T follicular helper cell (primary cell): ENCODE measurements at places on chromosomes 1 and 21.

- no peak for DNase-seq
Observed at GRCh38 chr21:39221997-39222486, 38.8 kb upstream of the PSMG1 start.

GRCh38 chr21:33063375-33063883 is 6.5 kb upstream of the OLIG1 start:
- no peak for DNase-seq

- DNase-seq = no peak
Observed at GRCh38 chr1:59238993-59239392, 57.9 kb upstream of the FGGY start.

DNA sequence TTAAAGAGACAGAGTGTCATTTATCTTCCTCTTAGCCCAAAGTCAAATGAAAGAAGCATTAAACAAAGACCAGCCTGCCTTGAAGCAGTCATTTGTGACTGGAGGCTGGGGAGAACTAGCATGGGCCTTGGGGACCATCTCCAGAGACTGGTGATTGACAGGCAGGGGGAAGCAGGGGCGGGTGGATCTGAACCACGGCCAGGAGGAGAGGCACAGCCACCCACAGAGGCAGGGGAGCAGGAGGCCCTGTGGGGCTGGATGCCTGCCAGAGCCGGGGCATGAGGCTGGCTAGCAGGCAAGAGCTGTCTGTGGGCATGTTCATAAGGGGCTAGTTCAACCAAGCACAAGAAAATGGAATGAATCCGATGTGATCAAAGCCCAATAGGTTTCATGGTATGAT is 73.9 kb downstream of the PLXNA2 start:
- DNase-seq = no peak

DNA sequence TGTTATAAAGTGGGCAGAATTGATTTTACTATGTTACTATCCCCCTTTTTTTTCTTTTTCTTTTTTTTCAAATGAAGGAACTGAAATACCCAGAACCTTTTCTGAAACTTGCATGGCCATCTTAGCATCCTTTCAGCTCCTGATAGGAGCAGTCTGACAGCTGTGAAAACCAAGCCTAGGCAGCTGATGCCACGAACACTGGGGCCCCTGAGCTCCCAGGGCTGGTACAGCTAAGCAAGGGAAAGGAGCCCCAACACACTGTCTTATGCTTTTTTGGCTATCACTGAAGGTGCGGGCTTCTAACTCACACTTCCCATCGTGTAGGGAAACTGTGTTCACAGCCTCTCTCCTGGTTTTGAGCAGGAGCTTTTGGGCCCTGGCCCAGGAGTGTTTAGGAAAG is 23.0 kb upstream of the CAMK1G start:
- DNase-seq = no peak

DNA sequence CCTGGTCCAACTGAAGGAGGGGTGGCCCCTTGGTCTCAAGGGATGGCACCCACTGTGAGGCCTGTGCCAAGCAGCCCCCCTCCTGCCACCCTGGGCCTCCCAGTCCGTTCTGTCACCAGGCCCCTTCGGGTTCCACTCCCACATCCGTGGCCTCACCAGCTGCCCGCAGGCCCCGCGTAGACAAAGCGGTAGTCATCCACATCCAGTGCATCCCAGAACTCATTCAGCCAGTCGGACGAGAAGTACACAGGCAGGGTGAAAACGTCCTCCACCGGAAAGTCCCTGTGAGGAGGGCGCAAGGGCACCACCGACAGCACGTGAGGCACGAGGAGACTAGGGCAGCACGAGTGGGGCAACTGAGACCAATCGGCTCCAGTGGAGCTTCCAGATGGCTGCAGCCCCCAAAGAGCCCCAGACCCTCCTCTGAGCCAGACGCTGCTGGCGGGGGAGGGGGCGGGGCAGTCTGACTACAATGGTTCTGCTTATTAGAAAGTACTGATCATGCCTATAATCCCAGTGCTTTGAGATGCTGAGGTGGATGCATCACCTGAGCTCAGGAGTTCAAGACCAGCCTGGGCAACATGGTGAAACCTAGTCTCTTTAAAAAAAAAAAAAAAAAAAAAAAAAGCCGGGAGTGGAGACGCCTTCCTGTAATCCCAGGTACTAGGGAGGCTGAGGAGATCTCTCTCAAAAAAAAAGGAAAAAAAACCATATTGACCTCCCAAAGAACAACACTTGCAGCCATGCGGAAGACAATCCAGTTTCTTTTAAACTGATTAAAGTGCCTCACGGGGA is 1.2 kb downstream of the JMJD4 start:
- no peak for DNase-seq

- no peak for DNase-seq
Observed at GRCh38 chr1:195335541-195335940, 1272.7 kb downstream of the KCNT2 start.

DNA sequence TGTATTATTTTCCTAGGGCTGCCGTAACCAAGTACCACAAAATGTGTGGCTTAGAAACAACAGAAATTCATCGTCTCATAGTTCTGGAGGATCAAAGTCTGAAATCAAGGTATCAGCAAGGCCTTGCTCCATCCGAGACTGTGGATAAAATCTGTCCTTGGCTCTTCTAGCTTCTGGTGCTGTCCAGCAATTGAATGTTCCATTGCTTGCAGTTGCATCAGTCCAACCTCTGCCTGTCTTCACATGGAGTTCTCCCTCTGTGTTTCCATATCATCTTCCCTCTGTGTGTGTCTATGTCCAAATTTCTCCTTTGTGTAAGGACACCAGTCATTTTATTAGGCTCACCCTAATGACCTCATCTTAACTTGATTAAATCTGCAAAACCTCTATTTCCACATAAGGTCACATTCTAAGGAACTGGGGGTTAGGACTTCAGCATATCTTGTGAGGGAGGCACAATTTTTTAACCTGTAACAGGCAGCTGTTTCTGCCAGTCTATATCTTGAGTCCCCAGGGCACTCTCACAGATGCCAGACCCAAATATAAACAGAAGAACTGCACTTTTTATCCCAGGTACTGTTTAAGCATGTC is 84.2 kb downstream of the ERG start:
- DNase-seq = no peak

GRCh38 chr1:164702216-164702615 is 143.2 kb downstream of the PBX1 start:
- DNase-seq = no peak

- peak; percentile 26 for DNase-seq
Observed at GRCh38 chr1:21782349-21782867, 541 bp downstream of the USP48 start.

- no peak for DNase-seq
Observed at GRCh38 chr1:241172486-241172885, 184.5 kb downstream of the RGS7 start.

DNA sequence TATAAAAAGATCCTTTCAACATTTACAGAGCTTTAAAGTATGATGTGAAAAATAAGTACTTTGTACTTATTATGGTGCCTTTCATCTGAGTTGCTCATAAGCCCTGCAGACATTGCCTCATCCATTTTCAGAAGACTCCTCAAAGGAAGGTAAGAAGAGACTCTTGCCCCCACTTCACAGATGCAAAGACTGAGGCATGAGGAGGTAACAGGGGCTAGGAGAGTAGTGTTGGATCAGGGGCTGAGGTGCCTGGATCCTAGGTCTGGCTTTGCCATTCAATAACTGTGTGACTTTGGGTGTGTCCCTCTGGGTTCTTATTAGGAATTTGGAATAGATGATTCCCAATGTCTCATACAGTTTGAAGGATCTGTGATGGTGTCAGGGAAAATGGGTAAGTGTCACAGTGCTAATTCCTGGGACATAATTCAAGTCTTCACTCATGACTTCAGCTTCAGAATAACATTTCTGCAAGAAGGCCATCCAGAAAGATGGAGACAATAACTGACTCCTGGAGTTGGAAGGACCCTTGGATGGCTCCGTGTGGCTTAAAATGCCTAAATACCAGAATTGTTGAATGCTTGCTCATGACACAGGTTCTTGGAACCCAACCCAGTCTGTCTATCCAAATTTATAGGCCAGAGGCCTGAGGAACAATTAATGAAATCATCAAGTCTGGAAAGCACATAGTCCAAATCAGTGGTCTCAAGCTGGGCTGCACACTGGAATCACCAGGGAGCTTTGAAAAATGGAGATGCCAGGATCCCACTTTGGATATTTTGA is 93.1 kb upstream of the RUNX1 start:
- DNase-seq = no peak

- no peak for DNase-seq
Observed at GRCh38 chr1:23428136-23428905, 3.8 kb upstream of the TCEA3 start.

DNA sequence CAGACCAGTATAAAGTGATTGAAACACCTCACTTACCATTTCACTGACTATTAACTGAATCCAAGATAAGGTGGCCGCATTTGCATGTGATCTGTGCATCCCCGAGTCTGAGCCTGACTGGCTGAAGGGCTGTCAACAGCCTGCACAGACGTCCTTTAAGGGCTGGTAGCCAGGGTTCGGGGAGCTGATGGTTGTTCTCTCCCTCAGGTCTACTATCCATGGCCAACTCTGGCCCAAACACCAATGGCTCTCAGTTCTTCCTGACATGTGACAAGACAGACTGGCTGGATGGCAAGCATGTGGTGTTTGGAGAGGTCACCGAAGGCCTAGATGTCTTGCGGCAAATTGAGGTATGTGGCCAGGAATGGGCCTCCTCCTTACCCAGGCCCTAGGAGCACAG is 14.0 kb downstream of the PPIE start:
- DNase-seq = no peak

GRCh38 chr1:81412954-81413353 is 387.8 kb upstream of the ADGRL2 start:
- no peak for DNase-seq

GRCh38 chr1:174815474-174815908 is 184.3 kb upstream of the CACYBP start:
- no peak for DNase-seq

DNA sequence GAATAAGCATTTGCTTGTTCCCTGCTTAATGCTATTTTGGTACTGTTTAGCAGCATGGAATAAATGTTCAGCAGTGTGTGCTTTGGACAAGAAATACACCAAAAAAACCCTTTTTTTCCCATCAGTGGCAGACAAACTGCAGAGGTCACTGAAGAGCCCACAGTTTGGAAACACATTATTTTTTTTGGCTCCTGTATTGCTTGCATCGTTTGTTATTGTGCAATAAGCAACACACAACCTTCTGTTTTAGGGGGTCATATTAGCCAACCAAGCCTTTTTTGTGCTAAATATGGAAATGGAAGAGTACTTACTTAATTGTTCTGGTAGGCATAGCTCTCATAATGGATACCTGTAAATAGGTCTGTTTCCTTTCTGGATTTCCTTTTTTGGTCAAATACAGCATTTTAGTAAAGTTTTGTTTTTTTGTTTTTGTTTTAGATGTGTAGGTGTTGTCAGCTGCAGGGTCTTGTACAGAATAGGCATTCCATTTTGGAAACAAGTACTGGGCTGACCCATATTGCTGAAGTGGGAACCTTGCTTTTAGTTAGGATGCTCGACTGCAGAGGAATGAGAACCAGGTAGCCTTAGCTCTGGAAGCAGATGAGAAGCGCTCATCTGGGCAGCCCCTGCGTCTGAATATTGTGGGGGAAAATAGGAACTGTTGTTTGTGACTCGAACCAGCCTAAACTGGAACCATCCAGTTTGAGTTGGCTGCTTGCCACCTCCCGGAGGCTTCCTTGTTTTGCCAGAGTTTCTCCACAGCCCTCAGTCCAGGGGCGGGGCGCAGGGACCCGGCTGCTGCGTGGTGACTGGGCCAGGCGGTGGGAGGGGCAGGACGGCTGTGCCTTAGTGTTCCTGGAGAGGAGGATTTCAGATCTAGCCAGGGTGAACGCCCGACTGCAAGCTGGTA is 38.4 kb downstream of the SPEN start:
- DNase-seq = peak; percentile 2

DNA sequence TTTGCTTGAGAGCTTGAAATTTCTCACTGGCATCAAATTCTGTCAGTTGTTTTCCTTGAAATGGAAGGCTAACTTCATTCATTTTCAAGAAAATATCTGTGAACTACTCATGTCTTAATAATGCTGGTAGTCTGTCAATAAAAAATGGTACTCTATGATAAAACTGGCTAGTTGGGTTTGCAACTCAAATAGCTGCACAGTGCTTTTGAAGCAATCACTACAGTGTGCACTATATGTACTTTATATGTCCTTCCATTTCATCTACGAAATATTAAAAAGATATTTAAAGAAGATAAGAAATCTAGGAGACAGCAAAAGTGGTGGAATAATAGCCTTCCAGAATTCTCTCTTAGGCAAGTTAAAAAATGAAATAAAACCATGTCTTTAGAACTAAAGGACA is 39.9 kb upstream of the ZNHIT6 start:
- DNase-seq = no peak

DNA sequence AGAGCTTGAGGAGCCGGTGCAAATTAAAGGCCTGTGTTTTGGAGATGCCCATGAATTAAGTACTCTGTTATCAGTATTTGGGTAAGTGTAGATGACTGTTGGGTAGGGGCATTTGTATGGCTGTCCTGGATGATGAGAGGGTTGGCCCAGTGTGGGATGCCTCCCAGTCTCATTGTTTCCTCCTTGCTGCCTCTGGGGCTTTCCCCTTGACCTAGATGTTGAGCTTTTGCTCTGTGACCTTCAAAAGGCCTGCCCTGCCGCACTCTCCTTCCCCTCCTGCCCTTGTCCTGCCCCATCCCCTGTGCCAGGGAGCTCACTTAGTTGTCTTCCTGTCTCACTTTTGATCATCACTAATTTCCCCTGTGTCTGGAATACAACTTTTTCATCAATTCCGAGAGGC is 10.0 kb downstream of the GALNT2 start:
- no peak for DNase-seq

GRCh38 chr1:73736125-73736524 is 461.9 kb downstream of the LRRIQ3 start:
- no peak for DNase-seq

DNA sequence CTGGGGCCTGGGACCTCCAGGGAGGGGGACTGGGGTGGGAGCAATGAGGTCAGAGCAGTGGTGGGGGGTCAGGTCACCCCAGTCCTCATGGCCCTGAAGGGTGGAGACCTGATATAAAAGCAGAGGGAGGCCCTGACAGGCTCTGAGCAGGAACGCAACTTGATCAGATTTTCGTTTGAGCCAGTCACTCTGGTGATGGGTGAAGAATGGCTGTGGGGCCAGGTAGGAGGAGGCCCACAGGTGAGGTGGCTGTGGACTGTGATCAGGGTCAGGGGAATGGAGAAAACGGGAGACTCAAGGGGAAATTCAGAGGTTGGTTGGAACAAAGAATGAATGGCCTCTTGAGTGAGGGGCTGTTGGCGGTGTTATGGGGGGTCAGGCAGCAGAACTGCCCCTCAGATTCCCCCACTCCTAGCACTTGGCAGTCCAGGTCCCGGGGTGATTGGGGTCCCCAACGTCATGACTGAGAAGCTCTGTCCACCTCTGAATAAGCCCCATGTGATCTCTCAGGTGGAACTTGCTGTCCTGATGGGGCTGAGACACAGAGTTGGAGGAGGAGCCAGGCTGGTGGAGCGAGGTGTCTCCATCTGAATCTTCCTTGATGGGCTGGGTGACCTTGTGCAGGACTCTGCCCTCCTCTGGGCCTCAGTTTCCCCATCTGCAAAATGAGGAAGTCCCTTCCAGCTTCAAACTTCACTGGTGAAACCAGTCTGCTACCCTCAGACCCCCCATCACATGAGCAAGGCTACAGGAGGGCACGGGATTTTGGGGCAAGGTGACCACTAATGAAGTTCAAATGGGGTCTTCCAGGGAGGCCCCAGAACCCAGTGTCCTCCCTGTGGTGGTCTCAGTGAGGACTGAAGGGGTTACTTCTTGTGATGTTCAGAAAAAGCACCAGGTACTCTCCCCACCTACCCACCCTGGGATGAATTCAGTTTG is 683.0 kb downstream of the MATN1 start:
- DNase-seq = no peak
